ENCODE measurements at places on chromosomes 3 and 15.

DNA sequence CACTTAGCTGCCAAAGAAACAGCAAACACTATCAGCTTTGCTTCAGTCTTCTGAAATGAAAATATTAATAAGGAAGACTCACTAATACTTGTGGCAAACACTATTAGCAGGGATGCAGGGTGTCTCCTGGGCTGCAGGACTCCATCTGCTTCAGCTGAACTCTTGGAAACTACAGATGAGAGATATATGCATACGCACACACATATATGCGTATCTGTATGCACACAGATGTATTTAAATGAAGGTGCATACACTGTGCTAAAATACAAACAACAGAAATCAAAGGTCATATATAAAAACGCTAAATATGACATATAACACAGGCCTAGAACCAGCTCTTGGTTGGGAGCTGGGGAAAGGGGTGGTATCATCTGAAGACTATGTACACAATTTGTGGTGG lies 10.6 kb downstream of the PPM1M start:
- DNase-seq = no peak

GRCh38 chr3:9239680-9240079 lies 9.8 kb downstream of the SRGAP3 start:
- no peak for DNase-seq

GRCh38 chr3:154588831-154589230 lies 158.8 kb upstream of the GPR149 start:
- DNase-seq = no peak

DNA sequence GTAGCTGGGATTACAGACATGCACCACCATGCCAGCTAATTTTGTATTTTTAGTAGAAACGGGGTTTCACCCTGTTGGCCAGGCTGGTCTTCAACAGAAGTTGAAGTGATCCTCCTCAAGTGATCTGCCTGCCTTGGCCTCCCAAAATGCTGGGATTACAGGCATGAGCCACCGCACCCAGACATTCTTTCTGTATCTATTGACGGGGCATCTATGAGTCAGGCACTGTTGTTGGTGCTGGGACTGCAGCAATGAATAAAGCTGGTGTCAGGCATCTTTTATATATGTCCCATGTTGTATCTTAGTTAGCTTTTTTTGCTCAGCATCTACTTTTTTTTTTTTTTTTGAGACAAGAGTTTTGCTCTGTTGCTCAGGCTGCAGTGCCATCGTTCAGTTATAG lies 47.6 kb upstream of the ULK4 start:
- no peak for DNase-seq
